SW 1271 (cell line): ENCODE measurements at places on chromosomes 2 and 18.

DNA sequence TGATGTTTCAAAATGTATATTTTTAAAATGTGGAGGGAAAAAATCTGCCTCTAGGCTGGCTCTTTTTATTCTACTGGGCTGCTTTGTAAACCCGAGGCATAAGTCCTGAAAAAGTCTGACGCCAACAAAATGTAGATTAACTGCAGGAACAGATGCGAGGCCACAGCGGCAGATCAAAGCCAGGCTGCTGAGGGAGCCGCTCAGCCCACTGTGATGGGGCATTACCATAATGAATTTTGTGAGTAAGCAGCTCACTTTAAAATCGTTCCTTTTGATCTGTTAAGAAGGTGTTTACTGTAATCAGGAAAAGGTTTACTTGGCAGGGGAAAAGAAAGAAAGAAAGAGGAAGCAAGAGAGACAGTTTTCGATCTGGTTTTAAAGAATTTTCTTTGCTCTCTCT lies 269.0 kb downstream of the ICOS start:
- no peak for DNase-seq

DNA sequence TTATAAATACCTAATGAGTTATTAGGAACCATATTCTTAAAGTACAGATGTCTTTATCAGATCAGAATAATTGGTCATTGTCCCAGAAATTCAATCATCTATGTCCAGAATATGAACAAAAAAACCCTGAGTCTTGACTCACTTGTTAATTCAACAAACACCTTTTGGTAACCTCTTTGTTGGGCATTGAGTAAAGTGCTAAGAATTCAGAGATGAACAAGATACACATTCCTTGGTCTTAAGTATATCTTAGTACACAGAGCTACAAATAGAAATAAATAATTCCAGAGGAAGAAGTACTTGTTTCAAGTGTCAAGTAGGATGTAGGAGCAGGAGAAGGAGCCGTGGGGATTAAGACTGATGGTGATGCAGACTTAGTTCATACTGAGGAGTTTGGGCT lies 798.1 kb downstream of the CPS1 start:
- no peak for DNase-seq

- no peak for DNase-seq
Observed at GRCh38 chr2:55355451-55355850, 64.2 kb downstream of the CCDC88A start.

GRCh38 chr18:50231621-50232020 lies 34.7 kb downstream of the CFAP53 start:
- no peak for DNase-seq

DNA sequence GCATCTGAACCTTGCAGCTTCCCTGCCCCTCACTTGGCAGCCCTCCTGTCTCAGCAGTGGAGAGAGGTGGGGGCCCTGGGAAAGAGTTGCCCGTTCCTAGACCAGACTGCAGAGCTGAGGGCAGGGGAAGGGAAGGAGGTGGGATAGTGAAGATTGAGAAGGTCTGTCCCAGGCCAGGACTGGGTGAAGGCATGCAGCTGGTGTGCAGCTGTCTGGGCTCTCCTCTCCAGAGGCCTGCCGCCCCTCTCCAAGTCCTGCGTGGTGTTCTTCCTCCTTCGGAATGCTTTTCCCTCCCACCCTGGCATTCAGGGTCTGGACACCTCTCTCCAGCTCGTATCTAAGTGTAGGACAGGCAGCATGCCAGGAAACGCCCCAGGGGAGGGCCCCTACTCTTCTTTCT lies 323.5 kb downstream of the CELF4 start:
- DNase-seq, result no peak

DNA sequence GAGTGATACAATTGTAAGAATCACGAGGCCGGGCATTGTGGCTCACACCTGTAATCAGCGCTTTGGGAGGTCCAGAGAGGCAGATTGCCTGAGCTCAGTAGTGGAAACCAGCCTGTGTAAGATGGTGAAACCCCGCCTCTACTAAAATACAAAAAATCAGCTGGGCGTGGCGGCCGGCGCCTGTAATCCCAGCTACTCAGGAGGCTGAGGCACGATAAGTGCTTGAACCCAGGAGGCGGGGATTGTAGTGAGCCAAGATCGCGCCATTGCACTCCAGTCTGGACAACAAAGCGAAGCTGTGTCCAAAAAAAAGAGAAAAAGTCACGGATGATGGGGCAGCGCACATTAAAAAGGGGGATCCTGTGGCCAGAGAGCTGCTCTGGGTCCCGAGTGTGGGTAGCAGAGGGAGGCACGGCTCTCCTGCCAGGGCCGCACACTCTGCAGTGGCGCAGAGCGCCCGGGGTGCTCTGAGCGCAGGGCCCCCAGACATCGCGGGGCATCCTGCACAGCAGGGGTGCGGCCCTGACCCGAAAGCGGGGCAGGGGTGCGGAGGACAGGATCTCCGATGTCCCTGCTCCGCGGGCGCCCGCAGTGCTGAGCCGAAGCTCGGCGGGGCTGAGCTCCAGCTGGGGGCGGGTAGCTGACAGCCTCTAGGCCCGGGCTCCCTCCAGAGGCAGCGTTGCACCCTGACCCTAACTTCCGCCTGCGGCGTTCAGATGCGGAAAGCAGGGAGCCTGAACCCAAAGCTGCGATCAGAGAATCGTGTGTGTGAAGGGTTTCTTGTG lies 30.4 kb upstream of the RAB6D start:
- DNase-seq, result no peak

DNA sequence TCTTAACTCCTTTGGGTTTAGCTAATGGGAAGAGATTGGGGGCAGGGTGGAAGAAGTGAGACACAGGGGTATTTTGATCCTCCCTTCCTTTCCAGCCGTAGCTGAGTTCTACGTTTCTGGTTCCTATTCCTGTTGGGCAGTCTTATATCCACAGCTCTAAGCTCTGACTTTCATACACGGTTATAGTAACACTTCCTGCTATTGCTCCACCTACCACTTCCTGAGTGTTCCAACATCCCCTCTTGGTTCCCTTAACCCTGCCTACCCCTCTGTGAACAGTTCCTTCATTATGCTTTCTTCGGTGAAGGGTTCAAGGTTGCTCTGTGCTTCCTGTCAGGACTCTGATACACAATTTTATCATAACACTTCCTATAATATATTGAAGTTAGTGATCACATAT lies 205.1 kb downstream of the DNAH7 start:
- no peak for DNase-seq
